Sigmoid colon (tissue), 7 donors: ENCODE measurements at places on chromosomes 6 and 20. TPM values are rescaled to one million over a fixed set of nuclear protein-coding genes. Genes with fewer than 3 reads are reported as not detected.

- no peak for DNase-seq
Measured at GRCh38 chr6:140460267-140460666, 1085.8 kb upstream of the CITED2 start.

- DNase-seq: no peak
Measured at GRCh38 chr20:815914-816606, 17.5 kb upstream of the FAM110A start.

GRCh38 chr20:60977901-60978300 lies 274.2 kb upstream of the CDH4 start:
- no peak for DNase-seq

DNA sequence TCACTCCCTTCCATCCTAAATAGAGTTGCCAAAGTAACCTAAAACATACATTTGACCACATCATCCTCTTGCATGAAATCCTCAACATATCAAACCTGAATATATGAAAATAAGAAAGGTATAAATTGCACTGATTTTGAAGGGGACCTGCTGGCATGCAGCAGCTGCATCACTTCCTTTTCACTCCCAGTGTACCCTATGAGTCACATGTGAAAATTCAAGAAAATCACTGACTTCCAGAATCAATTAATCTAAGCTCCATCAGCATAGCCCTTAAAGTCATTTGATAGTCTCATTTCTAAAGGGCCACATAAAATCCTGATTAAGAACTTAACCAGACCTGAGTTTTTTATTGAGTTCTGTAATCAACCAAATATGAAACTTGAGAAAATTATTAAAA lies 24.3 kb downstream of the SNX14 start:
- DNase-seq: no peak

DNA sequence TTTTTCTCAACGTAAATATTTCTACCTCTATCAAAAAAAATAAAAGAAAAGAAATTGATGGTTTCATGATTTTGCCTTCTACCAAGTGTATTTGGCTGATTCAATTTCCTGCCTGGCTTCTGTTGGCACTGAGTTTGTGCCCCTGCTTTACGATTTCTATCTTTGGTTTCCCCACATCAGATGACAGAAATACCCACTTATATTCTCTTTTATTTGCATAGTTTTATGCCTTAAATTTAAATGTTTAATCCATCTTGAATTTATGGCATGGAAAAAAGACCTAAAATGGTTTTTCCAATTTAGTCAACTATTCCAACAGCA lies 34.3 kb downstream of the RNF24 start:
- no peak for DNase-seq

GRCh38 chr20:24664266-24664986 lies 195.0 kb downstream of the SYNDIG1 start:
- no peak for DNase-seq

The CGA gene
- not detected for polyA plus RNA-seq

- DNase-seq: no peak
Measured at GRCh38 chr6:159687341-159687740, 5.7 kb downstream of the SOD2 start.

GRCh38 chr20:4371623-4372251 lies 350.0 kb upstream of the PRND start:
- DNase-seq: no peak

- no peak for DNase-seq
Measured at GRCh38 chr6:90978046-90978445, 391.2 kb upstream of the MAP3K7 start.

DNA sequence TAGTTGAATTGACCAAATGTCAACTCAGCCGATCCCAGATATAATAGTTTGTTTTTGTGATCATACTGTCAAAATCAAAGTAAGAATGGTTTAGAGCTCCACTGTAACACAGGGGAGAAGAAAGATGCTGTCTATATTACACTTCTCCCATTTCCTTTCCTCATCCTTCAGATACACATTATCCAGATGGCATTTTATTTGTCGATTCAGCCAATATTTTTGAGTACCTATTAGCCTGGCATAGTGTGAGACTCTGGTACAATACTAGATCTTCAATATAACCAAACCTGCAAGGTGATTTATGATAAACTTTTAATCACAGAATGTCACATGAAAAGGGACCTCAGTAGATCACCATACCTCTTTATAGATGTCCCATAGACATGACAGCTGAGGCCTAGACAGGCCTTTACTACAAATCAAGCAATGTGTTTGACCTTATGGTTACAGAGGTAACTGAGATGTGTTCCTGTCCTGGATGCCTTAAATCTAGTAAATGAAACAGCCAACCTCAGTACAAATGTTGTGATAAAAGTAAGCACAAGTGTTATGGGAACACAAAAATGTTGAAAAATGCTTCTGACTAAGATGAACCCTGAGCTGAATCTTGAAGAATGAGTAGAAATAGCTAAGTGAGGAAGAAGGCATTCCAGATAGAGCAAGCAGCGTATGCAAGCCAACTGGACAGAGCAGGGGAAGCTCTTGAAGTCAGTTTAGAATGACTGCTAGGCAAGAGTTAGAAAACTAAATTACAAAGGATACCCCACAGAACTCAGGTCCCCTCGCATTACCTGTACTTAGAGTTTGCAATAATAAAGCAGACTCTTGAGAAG lies 1.9 kb downstream of the FBXO9 start:
- DNase-seq: no peak

DNA sequence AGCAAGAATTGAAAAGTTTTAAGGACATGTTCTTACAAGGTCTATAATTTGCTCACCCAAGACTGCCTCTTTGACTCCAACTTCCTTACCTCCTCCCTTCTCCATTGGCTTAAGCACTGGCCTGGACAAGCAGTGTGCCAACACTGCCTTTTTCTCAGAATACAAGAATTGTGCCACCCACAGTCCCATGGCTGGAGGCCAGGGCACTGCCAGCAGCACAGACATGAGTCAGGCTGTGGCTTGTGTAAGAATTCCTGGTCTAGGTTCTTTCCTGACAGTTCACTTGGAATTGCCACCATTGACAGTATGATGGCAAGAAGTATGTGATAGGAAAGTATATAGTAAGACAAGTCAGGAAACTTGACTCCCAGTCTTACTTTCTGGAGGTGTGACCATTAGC lies 202.7 kb upstream of the MARCKS start:
- DNase-seq: peak; percentile 86

DNA sequence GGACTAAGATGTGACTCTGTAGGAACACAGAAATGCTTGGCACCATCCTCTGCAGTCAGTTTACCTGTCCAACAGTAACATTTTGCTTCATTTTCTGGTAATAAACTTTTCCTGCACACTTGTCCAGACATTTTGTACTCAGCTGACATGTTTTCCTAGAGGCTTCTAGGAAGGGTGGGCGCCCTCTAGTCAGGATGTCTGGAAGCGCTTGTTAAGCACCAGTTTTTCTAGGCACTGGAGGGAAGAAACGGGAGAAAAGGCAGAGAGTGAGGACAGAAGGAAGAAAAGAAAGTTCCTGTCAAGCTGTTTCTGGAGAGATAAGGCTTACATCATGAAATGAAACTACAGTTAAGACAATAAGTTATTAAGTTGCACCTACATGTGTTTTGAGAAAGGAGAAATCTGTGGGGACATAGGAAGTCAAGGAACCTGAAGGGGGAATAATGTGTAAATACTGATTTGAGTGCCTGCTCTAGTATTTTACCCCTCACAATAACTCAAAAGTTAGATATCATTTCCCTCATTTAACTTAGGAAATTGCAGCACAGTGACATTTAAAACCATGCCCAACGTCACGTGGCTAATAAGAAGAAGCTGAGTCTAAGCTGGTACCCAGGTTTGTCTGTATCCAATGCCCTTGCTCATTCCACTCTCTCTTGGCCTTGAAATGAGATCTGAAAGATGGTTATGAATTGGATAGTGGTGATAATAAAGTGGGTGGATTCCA lies 42.7 kb upstream of the TNFRSF21 start:
- no peak for DNase-seq

DNA sequence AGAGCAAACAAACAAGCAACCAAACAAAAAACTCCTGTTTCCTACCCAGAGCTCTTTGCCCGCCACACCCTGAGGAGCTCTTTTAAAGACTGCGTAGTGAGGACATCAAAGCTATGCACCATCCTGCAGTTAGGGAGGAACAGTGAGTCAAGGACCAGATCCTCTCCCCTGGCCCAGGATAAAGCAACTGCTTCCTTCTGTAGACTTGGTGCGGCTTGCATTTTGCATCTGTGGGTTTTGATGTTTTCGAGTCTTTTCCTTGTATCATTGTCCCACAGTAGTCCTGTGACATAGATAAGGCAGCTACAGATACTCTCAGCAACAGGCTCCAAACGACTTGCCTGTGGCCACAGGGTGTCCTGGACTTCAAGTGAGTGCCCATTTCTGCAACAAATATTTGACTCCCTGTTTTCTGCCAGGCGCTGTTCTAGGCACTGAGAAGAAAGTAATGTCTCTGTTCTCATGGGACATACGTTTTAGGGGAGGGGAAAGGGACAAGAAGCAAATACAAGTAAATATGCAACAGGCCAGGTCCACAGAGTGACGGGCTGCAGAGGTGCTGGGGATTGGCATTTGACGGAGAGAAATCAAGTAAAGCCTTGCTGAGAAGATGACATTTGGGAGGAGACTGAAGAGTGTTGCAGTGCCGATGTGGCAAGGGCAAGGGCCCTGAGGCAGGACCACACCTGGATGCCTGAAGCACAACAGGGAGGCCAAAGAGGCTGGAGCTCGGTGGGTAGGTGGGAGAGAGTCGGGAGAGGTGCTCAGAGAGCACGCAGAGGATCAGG lies 35.9 kb upstream of the MAP3K4 start:
- no peak for DNase-seq

DNA sequence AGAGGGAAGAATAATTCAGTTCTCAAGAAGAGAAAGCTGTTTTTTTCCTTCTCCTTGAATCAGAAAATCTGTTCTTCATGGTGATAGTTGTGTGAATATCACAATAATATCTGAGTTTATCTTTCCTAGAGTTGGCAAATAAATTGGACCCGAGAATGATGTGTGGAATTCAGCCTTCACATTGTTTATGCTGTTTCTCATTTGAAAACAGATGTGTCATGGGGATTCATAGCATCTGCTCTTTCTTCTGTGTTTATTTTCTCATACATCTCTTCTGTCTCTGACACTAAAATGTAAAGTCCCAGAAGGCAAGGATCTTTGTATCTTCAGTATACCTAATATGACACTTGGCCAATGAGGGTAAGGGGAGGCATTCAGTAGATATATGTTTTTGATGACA lies 103.6 kb upstream of the SGK1 start:
- DNase-seq: no peak

- DNase-seq: peak; percentile 94
Measured at GRCh38 chr20:41329435-41330342, 10.9 kb upstream of the LPIN3 start.

DNA sequence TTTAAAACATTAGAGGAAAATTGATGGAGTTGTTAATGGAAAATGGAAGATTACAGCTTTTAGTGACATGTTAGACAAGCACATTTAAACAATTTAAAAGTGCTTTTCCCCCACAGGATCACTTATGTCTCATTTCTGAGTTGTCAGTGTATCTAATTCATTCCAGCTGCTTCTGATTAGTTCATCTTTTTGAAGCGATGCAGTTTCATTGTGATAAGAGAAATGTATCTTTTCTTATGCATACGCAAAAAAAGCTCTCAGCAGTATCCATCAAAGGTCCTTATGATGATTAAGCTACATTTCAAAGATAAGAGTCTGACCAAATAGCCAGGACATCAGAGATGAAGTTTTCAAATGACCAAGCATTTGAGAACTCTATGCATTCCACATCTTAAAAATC lies 572.6 kb upstream of the SYNCRIP start:
- DNase-seq: no peak

DNA sequence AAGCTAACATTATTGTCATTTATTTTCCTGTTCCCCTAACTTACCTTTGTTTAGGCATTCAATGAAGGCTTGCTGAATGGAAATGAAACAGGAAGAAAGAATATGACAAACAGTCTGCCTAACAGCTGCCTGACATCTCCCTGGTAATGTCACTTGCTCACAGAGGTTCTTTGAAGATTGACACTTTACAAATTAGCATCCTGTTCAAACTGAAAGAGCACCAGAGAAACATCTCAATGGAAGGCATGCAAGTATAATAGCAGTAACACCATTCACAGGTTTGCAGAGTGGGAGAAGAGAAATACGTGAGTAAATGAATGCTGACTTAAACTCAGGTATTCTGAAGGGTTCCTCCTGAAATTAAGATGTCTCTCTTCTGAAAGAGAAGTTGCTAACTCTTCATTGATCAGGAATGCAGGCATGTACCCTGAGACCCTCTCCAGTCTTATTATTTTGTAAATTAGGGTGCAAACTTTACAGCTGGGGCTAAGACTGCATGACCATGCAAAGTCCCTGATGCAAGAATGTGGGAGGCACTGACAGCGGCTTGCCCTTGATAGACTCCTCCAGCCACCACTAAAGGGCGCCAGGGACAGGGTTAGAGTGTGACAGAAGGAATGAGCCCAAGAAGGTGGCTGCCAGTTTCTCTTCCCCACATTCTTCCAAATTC lies 1.3 kb upstream of the SMLR1 start:
- no peak for DNase-seq

The SYCP2L gene
- polyA plus RNA-seq: not detected

DNA sequence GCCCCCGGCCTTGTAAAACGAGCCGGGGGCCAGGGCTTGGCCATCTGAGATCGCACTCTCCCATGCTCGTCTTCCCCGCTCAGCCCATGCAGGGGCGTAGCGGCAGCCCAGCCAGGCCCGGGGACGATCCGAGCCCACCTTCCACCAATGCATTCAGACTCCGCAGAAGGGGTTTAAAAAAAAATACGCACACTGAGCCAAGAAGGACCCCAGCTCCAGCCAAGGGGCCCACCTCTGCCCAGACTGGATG lies 320 bp downstream of the GSTA4 start:
- no peak for DNase-seq

The SEMG2 gene
- polyA plus RNA-seq: not detected

The SLC22A23 gene
- polyA plus RNA-seq: 12.0 TPM

GRCh38 chr6:3751077-3751729 lies at the start of gene PXDC1:
TSS of gene PXDC1 (minus strand) at chr6:3751713. CDS start at chr6:3751531, 182 bp downstream.
- no peak for DNase-seq

DNA sequence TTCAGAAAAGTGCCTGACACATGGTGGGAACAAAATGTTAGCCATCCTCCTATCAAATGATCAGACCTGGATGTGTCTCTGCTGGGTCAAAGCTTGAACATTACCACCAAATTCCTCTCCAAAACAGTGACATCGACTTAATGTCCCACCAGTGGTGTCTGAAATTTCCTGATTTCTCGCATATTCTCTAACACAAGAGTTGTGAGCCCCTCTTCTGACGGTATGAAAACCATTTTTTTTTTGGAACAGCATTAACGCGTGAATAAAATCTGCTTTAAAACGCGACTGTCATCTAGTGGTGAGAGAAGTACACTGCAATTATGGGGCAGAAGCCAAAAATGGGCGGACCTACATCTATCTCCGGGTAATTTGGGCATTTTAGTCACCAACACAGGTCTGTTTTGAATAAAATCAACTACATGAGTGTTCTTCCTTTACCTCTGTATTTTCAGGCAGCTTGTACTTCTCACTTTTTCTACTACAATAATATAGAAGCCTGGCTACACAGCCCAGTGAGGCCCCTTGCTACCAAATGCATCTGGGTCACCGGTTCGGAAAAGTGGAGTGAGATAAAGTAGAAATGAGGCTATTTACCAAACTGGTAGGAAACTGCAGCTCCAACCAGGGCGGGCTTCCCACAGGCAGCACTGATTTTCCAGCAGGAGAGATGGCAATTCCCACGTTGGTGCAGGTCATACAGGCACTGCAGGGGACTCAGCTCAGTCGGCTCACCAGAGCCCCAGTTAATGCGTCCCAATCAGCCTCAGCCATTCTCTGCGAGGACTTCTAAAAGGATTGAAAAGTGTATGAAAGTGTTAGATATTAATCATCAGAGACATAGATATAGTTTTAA lies 27.4 kb downstream of the MGME1 start:
- no peak for DNase-seq

- no peak for DNase-seq
Measured at GRCh38 chr6:107679457-107679856, 144.7 kb downstream of the SCML4 start.

The IL17A gene
- 0.39 TPM for polyA plus RNA-seq

- no peak for DNase-seq
Measured at GRCh38 chr6:75147512-75147911, 58.3 kb downstream of the COL12A1 start.
